ENCODE measurements at places on chromosomes 3 and 15.
A peak's percentile ranks its signal among the peaks of the same experiment; 100 is the strongest.

DNA sequence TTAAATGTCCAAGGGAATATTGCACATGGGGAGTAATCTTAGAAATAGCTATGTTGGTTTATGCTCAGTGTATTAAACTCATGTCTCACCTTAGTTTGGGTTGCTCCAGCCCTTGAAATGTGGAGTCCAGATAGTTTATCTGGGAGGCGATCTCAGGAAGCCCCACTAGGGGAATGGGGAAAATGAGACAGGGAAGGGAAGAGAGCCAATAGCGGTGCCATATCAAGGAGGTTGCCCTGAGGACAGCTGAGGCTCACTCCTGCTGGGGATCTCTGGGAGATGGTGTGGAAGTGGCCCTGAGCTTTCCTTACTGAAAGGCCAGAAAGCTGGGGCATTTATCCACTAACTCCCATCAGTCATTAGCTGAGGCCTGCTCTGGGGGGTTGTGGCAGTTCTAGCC is 43.3 kb upstream of the POLR2M start:
- DNase-seq = no peak

DNA sequence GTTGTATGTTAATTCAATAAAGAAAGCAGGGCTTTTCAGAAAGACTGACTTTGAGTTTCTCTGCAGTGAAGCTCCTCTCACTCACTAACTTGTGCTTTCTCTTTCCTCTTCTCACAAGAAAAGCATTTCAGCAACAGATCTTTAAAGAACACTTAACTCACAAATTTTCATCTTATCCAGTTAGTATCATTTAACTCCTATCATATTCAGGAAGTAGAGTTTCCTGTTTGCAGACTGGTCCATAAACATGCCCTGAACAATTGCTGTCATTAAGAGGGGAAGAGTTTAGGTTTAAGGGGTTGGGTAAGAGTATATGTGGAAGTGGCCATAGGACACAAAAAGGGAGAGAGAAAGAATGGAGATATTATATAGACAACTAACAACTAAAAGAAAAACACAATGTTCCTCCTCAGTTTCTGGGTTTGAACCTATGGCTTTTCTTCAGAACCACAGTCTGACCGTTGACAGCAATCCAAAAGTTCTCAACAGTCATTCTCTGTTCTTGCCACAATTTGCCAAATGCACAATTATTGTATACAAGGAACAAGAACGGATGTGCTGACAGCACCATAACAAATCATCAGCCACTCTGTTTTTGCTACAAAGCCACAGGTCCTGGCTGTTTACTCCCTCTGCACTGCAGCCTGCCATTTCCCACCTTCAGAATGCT is 63.9 kb downstream of the CHAC1 start:
- DNase-seq = no peak

GRCh38 chr3:100006570-100007271 is 107.6 kb downstream of the FILIP1L start:
- no peak for DNase-seq

DNA sequence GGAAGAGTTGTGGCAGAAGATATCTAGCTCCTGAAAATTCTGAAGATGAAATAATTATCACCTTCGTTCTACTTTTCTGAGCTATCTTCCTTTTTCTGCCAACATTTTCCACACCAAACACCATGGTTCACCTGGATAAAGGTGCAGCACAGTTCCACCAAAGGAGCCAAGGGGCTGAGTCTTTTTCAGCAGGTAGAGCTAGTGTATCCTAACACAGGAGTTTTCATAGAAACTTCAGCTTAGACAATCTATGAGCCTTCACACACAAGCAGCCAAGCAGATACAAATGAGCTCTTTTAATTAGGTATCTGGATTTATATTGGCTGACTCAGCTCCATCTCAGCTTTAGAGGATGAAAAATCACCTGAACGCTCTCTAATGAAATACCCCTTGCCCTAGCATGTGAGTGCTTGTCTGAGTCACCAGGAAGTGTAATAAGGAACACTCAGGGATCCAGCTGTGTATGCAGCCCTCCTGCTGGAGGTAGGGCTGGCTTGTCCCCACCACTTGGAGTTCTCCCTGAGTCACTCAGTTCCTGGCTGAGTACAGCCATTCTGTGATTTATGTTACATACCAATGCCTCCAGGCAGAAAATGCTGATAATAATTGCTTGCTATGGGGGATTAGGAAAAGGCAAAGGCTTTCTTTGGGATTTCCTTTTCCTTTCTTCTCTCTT is 385.7 kb downstream of the LSAMP start:
- no peak for DNase-seq

- no peak for DNase-seq
Measured at GRCh38 chr3:21054064-21054463, 696.9 kb downstream of the ZNF385D start.

DNA sequence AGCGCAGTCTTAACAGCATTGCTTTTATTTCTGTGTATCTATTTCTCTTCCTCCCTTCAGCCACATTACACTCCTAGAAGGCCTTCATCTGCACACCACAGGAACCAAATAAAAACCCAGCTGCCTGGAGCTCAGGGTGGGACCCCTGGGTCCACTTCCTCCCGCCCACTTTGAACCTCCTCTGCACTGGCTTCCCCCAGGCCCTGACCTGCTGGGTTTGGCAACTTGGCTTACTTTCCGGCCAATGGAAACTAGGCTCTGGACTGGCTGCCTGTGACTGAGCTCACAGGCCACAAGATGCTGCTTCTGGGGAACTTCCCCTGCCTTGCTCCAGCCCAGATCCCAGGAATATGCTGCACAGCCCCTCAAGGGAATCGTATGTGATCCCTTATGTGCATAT is 89.8 kb downstream of the SEMA5B start:
- no peak for DNase-seq

GRCh38 chr3:59538753-59539432 is 489.1 kb upstream of the CFAP20DC start:
- DNase-seq = no peak

- DNase-seq = no peak
Measured at GRCh38 chr3:9930804-9931418, 2.7 kb upstream of the CRELD1 start.

DNA sequence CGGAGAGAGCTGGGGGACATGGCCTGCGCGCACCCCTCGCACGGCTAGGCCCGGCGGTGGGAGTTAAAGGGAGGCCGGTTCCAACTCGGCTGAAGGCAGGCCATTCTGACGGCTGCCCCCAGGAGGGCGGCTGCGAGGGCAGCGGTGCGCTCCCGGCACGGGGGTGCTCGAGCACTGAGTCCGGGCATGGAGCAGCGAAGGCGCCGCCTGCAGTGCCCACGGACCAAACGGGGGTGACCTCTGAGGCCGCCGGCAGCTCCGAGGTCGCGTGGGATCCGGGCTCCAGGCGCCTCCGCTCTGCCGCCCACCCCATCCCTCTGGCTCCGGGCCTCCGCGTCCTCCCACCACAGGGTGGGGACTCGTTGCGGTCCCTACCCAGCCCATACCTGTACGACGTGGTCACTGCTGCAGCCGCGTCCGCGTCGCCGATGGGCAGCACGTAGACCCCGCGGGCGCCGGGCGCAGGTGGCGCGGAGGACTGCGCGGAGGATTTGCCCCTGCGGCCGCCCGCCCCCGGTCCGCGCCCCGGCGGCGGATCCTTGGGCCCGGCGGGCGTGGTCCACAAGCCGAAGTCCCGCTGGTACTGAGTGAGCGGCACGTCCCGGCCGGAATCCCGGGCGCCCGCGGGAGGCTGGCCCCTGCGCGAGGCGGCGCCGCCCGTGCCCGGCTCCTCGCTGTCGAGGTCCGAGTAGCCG is 469 bp downstream of the MAP6D1 start:
- peak; percentile 20 for DNase-seq

- DNase-seq = peak; percentile 78
Measured at GRCh38 chr15:78938658-78939488, 6.0 kb downstream of the CTSH start.

DNA sequence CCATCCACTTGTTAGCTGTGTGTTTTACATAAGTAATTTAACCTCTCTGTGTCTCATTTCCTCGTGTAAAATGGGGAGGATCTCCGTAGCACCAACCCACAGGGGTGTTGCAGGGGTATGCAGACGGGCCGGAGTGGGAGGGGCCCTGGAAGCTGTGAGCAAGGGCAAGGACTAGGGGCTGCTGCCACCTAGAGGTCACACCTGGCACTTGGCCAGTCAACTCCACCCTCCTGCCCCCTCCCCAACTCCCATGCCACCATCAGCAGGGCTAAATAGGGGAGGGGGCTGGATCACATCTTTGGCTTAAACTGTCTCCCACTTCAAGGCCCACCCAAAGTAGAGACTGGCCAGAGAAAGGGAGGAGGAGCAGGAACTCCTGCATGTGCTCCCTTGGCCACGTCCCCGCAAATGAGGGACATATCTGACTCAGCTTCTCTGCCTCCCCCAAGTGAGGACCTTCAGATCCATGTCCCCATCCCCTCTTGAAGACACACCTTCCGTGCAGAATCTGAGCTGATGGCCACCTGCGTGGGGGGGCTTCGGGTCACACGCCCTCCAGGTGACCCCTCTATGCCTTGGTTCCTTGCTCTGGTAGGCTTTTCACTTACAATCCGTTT is 2.6 kb downstream of the CCDC9B start:
- peak; percentile 84 for DNase-seq

DNA sequence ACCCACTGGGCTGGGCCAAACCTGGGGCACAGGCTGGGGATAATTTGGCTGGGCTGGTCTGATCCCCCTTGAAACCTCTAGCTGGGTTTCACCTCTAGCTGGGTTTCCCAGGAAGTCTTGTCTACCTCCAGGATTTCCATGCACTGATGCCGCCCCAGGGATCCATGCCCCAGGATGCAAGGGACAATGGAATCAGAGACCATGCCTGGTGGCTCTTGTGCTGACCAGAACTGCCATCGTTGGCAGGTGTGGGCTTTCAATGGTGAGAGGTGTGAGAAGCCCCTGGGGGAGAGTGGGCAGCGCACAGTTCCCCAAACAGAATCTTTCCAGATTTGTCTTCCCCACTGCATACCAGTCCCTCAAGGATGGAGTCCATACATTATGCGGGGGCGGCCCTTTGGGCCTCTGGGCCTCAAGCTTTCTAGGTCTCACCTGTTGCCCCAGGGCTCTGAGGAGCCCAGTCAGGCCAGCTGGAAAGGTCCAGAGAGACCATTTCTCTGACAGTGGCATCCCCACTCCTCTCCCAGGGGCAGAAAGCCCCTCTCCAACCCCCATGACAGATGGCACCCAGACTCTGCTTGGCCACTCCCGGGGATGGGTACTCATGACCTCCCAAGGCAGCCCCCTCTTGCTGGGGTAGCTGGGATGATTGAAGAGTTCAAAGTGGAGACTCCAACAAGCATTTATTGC is 35.4 kb downstream of the EPHB3 start:
- DNase-seq = no peak

- DNase-seq = no peak
Measured at GRCh38 chr3:105414841-105415240, 48.1 kb downstream of the ALCAM start.

GRCh38 chr3:32352563-32352962 is 39.1 kb upstream of the CMTM7 start:
- no peak for DNase-seq

- DNase-seq = no peak
Measured at GRCh38 chr3:31802981-31803740, 177.9 kb downstream of the OSBPL10 start.

DNA sequence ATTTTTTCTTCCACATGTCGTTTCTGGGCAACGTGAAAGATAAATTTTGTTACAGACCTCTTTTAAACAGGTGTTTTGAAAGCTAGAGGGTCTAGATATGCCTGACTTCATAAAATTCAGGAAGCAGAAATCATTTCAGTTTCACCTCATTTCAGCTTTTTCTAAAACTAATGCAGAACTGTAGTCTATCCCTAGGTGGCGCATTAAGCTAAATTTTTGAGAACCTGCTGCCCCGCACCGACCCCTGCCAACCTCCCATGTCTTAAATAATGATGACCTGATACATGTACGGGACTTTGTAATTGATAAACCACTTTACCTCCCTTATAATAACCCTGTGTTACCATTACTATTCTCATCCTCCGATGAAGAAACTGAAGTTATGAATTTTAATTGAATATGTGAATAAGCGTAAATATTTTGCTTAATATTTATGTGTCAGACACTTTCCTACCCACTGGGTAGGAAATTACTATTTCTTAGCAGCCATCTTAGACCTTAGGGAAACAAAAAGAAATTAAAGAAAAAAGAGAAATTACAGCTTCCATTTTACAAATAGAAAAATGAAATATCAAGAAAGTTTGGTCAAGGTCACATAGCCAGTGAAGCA is 78.7 kb upstream of the GCNT3 start:
- DNase-seq = peak; percentile 59

- DNase-seq = no peak
Measured at GRCh38 chr3:128681369-128681829, 30.8 kb upstream of the RPN1 start.

- peak; percentile 40 for DNase-seq
Measured at GRCh38 chr15:25693321-25694238, 169.5 kb downstream of the ATP10A start.

DNA sequence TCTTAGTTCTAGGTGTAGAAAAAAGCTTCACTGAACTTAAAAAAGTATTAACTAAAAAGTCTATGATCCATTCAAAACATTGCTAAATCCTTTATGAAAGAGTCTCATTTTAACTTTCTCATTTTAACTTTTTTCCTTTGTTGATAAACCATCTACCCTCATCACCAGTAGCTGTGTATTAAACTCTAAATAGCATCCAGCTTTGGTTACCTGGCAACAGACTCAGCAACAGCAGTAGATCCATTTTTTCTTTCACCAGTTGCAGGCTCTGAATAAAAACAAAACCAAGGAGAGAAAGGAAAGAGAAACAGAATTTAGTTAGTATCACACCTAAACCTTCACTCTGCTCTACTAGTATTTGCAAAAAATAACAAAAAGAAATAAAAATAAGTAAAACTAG is 51.6 kb downstream of the TP53BP1 start:
- peak; percentile 75 for DNase-seq

DNA sequence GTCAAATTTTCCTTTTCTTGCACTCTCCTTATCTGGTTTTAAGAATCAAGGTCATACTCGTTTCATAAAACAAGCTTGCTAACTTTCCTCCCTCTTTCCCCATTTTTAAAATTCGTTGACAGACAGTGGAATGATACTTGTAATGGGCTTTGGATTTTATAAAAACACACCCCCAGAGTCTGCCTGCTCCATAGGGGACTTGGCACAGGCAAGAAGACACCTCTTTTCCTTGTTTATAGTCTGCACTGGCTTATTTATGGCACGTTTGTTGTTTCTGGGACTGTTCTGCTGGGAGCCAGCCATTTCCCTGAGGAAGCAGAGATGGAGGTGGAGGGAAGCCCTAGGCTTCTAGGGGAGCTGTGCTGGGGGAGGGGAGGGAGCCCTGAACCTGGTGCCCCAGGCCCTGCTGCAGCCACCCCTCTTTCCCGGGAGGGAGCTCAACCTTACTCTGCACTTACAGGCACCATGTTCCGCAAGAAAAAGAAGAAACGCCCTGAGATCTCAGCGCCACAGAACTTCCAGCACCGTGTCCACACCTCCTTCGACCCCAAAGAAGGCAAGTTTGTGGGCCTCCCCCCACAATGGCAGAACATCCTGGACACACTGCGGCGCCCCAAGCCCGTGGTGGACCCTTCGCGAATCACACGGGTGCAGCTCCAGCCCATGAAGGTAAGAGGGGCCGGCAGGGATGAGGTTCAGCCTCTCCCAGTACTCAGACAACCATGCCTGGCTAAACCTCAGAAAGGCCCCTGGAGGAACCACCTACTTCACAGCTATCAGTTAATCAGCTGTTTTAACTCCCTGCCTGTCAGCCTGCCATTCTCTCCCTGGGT is 18.3 kb downstream of the ANKRD63 start:
- DNase-seq = no peak

Data from activated CD4-positive, alpha-beta T cell treated with anti-CD3 and anti-CD28 coated beads, Interleukin-10, Interleukin-2, amounts not matched to agents 100 ng/mL and 50 ng/mL, durations not matched to agents 16 hours and 8 hours (primary cell).